ENCODE measurements at places on chromosomes 6 and 20. TPM values are rescaled to one million over a fixed set of nuclear protein-coding genes. Genes with fewer than 3 reads are reported as not detected.
A peak's percentile ranks its signal among the peaks of the same experiment; 100 is the strongest.

BPIFA2 gene
- total RNA-seq, result not detected

TGM2 gene
- total RNA-seq, result 133 TPM

TSBP1 gene
- total RNA-seq, result not detected

DTNBP1 gene
- 3.4 TPM for total RNA-seq

FOXQ1 gene
- 12.8 TPM for total RNA-seq

CFB gene
- total RNA-seq, result 190 TPM

POPDC3 gene
- 0.93 TPM for total RNA-seq

GRCh38 chr6:167579806-167580618 lies 246.7 kb upstream of the AFDN start:
- H3K27ac ChIP-seq, result peak overlapping the region; percentile 22
- H3K4me3 ChIP-seq, result no peak overlapping the region
- no peaks in the 10 kb centered on the region for H3K4me1 ChIP-seq
- no peaks in the 10 kb centered on the region for H3K36me3 ChIP-seq
- H3K27me3 ChIP-seq, result no peaks in the 10 kb centered on the region

DNA sequence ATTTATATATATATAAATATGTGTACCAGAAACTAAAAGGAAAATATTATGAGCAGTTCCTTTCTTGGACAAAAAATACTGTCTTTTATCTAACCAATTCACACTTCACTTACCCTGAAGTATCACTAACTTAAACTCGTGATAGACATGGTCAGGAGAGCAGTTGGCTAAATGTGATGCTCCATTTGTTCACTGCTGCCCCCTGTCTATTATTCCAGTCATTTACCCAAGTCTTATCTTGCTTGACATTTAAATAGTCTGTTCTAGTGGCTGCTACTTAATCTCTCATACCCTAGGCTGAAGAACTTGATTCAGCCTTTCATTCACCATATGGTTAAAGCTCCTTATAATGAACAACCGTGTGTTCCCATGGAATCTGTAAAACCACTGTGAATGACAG lies 789.6 kb upstream of the EYS start:
- H3K27ac ChIP-seq, result no peak overlapping the region
- peak; percentile 50 for DNase-seq
- H3K36me3 ChIP-seq, result no peaks in the 10 kb centered on the region
- H3K27me3 ChIP-seq, result no peaks in the 10 kb centered on the region
- no peak overlapping the region for H3K4me3 ChIP-seq
- no peaks in the 10 kb centered on the region for H3K4me1 ChIP-seq

DNA sequence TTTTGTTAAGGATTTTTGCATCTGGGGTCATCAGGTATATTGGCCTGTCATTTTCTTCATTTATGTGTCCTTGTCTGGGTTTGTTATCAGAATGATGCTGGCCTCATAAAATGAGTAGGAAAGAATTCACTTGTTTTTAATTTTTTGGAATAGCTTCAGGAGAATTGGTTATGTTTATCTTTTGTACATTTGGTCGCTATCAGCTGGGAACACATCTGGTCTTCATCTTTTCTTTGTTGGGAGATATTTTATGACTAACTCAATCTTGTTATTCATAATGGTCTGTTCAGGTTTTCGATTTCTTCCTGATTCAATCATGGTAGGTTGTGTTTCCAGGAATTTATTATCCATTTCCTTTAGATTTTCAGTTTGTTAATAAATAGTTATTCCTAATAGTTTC lies 207.5 kb upstream of the ASCC3 start:
- no peaks in the 10 kb centered on the region for H3K27me3 ChIP-seq
- DNase-seq, result no peak
- H3K27ac ChIP-seq, result no peak overlapping the region
- no peak overlapping the region for H3K4me3 ChIP-seq
- no peaks in the 10 kb centered on the region for H3K4me1 ChIP-seq
- H3K36me3 ChIP-seq, result no peaks in the 10 kb centered on the region

GRCh38 chr6:89439014-89439413 lies 6.1 kb downstream of the ANKRD6 start:
- no peak overlapping the region for H3K27ac ChIP-seq
- H3K36me3 ChIP-seq, result no peaks in the 10 kb centered on the region
- H3K4me3 ChIP-seq, result no peak overlapping the region
- no peaks in the 10 kb centered on the region for H3K27me3 ChIP-seq

GRCh38 chr20:37955511-37955910 lies 52.6 kb downstream of the VSTM2L start:
- H3K36me3 ChIP-seq, result no peaks in the 10 kb centered on the region
- H3K4me3 ChIP-seq, result no peak overlapping the region
- peaks cover 11% of the 10 kb centered on the region for H3K4me1 ChIP-seq
- H3K27me3 ChIP-seq, result no peaks in the 10 kb centered on the region
- H3K27ac ChIP-seq, result no peak overlapping the region

DNA sequence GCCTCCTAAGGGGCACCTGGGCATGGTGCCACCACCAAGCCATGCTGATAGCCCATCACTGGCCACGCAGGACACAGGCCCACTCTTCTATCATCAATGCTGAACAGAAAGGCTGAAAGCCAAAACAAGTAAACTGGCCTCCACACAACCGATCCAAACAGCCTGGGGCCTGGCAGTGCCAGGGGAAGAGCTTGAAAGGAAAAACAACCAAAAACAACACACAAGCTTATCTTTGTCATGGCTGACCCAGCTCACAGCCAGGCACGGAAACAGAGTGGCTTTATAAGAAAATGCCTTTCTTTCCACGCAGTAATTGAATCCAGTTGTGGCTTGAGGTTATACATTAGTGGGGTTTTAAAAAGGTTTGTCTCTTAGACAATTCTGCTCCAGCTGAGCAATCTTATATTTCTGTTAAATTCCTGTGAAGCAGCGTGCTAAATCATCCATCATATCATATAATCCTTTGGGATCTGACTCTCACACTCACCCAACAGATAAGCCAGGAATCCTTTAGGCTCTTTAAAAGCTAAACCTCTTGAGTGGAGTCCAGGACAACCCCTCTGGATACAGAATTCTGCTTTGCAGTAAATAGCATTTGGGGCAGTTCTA lies 65.4 kb upstream of the SLC22A16 start:
- H3K27me3 ChIP-seq, result no peaks in the 10 kb centered on the region
- H3K4me1 ChIP-seq, result peaks cover 22% of the 10 kb centered on the region
- H3K36me3 ChIP-seq, result no peaks in the 10 kb centered on the region
- H3K4me3 ChIP-seq, result no peak overlapping the region

GRCh38 chr6:116313101-116313776 lies 33.5 kb upstream of the TSPYL1 start:
- H3K4me3 ChIP-seq, result no peak overlapping the region
- DNase-seq, result no peak
- H3K27ac ChIP-seq, result no peak overlapping the region
- no peaks in the 10 kb centered on the region for H3K27me3 ChIP-seq

DNA sequence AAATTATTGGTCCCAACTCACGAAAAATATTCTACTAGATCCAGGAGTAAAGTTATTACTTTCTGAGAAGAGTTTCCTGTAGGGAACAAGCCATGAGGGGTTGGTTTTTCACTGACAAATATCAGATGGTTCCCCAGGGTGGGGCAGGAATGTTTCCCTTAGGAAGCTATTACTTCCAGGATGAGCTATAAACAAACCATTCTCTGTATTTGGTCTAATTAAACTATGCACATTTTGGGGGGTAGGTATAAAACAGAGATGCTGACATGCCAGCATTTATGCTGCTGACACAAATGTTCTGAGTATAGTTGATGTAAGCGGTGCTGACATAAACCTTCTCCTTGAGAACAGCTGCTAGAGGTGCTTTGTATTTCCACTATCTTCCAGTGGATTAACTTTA lies 54.2 kb downstream of the OGFRL1 start:
- H3K27me3 ChIP-seq, result no peaks in the 10 kb centered on the region
- no peak overlapping the region for H3K27ac ChIP-seq
- no peaks in the 10 kb centered on the region for H3K4me1 ChIP-seq
- no peak for DNase-seq

GRCh38 chr6:7184502-7184901 lies 76.7 kb downstream of the RREB1 start:
- H3K27me3 ChIP-seq, result no peaks in the 10 kb centered on the region
- DNase-seq, result no peak
- no peak overlapping the region for H3K27ac ChIP-seq

DNA sequence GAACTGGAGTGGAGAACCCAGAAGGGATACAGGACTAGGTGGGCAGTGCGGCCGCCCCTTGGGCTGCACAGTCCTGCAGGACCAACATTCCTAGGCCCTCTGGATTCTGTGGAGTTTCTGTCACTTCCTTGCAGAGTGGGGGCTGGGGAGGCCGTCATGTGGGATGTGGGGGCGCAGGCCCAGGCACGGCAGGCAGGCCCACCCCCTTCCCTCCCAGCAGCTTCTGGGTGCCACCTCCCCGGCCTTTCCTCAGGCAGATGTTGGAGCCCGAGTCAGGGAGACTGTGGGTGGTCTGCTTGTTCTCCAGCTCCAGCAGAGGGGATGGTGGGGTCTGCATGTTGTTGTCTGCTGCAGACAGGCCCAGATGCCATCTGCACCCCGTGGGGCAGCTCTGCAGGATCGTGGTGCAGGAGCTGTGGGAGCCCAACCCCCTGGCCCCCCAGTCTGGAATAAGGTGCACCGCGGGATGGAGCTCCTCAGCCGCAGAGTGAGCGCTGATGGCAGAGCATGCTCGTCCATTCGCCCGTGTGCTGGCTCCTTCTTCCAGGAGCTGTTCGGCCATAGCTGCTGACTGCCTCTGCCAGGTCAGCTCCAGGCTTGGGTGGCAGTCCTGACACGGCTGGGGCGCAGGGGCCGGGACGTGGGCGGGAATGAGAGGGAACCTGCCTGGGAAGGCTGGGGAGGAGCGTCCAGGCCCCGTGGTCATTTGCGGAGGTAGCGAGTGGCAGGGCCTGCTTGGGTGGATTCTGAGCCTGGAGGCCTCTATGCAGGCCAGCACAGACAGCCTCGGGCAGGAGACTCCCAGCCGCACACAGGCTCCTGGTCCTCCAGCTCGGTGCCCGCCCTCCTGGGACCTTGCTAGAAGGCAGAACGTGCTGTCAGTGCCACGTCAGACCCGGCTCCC lies 18.1 kb downstream of the SLC17A9 start:
- no peak for DNase-seq
- H3K27ac ChIP-seq, result no peak overlapping the region
- peaks cover 28% of the 10 kb centered on the region for H3K27me3 ChIP-seq

DNA sequence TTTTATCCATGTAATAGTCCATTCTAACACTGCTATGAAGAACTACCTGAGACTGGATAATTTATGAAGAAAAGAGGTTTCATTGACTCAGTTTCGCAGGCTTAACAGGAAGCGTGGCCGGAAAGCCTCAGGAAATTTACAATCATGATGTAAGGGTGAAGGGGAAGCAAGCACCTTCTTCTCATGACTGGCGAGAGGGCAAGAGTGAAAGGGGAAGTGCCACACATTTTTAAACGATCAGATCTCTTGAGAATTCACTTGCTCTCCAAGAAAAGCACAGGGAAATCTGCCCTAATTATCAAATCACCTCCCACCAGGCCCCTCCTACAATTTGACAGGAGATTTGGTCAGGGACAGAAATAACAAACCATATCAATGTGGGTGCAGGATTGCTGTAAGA lies 859.7 kb downstream of the EPHA7 start:
- no peaks in the 10 kb centered on the region for H3K27me3 ChIP-seq
- no peaks in the 10 kb centered on the region for H3K36me3 ChIP-seq
- H3K4me3 ChIP-seq, result no peak overlapping the region
- no peak for DNase-seq
